ENCODE measurements at places on chromosomes 11 and 22.

DNA sequence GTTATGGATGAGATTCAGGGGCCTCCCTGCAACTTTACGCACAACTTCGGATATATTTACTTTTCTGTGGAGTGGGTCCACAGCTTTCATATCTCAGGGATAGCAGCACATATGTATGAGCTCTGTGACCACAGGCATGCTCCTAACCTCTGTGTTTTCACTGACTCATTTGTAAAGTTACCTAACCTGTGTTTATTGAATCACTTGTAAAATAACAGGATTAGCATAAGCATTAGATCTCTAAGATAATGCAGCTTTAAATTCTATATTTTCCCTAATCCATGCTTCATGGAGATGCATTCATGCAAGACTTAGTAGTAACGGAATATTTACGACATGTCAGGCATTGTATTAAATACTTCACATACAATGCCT is 47.9 kb upstream of the DDI1 start:
- DNase-seq, result no peak

DNA sequence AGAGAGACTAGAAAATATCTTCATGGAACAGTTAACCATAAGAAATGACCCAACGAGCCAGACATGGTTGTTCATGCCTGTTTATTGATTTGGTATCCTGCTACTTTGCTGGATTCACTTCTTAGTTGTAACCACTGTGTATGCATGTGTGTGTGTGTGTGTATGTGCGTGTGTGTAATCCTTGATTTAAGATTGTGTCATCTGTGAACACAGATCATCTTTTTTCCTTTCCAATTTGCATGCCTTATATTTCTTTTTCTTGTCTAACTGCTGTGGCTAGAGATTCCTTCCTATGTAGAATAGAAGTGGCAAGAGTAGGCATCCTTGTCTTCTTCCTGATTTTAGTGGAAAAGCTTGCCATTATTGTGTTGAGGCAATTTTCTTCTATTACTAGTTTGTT is 16.4 kb upstream of the CLTCL1 start:
- DNase-seq, result no peak

DNA sequence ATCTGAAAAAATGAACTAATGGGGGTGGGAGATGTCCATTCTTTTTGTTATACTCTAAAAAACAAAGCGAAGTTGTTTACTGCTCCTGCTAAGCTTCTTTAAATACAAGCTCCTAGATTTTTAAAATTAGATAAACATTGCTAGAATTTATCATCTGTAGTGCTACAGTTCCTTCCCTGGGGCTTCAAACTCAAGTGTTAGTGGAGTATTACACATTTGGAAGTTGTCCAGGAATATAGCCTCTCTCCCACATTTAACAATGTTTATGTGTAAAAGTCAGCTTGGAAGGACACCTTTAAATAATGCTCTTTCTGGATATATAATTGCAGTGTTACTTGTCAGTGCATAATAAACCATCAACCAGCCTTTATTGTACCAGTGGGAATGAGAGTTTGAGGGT is 155.5 kb downstream of the SPON1 start:
- no peak for DNase-seq

DNA sequence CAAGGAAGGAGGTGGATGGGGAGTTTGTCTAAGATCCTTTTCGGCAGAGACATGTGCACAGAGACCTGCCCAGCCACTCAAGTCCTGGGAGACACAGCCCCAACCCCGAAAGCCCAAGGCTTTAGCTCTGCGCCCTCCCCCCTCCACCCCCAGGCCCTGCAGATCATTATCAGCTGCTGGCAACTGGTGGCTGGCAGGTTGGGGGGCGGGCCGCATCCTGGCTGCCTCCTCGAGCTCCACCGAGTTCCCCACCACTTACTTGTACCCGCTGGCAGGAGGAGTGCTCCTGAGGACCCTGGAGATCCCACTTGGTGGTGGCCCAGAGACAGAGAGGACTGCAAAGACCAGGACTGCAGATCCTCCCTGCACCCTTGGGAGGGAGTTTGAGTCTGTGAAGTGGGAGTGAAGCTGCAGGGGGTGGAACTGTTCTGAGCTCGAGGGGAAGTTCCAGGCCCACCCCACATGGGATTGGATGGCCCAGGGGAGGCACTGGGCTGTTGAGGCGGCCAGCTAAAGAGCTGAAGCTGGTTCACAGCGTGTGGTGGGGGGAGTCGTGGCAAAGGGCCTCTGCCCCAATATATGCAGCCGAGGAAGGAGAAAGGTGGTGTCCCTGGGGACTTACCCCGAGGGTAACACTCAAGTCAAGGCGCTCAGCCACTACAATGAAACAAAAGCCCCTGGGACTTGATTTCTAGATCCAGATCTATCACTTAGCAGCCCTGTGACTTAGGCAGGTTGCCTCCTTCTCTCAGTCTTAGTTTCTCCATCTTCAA is 19.9 kb upstream of the CCDC86 start:
- DNase-seq, result no peak

- DNase-seq, result no peak
These were observed 805.5 kb upstream of the ARHGAP42 start for GRCh38 chr11:99881610-99882009.

DNA sequence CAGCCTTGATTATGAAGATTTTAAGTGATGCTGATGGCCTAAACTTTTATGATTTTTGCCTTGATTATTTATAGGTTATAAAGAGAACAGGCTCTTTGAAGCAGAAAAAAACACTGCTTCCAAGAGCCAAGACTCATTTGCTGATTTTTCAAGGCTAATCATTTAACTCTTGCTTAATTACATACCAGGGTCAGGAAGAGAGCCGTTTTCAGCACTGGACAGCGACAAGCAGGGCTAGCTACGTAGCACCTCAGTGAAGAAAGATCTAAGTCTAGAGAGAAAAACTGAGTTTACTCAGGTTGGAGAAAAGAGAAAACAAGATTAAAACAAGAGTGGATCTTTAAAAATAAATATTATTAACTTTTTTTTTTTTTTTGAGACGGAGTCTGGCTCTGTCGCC is 615.4 kb upstream of the B3GAT1 start:
- no peak for DNase-seq

DNA sequence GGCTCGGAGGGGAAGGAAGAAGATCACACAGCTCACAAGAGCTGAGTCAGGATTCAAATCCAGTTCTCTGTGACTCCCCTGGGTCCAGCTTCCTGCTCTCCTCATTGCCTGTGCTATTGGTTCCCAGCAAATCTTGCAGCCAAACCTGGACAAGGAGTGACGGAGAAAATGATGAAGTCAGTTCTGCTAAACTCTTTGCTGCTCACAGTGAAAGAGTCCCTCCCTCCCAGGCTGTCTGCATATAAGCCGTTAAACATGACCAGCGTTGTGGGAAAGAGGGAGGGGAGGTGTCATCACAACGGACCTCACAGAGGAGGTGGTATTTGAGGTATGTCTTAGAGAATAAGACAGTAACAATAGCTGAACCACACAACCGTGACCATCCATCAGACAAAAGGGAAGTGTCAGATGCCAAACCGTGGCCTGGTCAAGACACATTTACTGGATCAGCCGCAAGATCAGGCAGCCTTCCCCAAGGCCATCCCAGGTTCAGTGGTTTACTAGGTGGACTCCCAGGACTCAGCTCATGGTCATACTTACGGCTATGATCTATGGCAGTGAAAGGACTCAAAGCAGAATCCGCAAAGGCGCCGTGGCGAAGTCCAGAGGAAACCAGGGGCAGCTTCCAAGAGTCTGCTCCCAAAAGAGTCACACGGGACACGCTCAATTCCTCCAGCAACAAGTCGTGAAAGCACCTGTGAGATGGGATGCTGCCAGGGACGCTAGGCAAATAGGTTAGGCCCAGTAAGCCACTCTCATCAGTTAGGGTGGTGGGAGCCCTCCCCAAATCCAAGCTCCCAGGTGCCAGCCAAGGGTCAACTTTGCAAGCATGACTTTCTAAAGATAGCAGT is 2.8 kb upstream of the CYTH4 start:
- DNase-seq, result no peak

DNA sequence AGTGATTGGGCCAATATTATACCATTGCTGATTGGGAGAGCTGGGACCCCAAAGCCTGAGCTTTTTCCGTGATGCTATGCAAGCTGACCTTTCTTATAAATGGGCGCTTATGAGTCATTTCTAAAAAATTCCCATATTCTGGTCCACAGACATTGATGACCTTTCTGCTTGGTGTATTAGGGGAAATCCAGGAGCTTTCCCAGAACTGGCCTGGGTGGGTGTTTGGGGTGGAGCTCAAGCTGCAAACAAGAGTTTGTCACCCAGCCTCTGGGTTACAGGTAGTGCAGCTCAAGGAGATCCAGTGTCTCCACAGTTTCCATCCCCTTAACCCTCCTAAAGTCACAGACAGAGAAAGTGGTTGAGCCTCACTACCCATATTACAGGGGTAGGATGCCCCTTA is 67.7 kb downstream of the CCDC81 start:
- DNase-seq, result no peak

- no peak for DNase-seq
These were observed 59.2 kb downstream of the SYTL2 start for GRCh38 chr11:85751724-85752123.

All from fibroblast of the conjunctiva (primary cell).